ENCODE measurements at places on chromosomes 13 and 19.

DNA sequence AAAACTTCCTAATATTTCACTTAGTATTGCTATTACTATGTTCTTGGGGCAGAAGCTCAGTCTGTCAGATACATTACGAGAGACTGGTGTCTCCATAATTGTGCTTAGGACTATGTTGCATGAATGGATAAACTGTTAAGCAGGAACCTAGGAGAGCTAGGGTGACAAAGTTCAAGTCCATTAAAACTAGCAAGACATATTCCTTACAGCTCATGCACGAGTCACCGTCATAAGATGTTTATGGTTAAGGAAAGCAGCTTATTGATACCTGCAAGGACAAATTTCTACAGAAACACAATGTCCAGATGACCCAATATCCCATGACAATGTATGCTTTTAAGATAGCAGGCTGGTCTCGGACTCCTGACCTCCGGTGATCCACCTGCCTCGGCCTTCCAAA is 5.7 kb upstream of the ZNF813 start:
- DNase-seq: no peak

GRCh38 chr19:45789035-45789786 is 3.4 kb downstream of the DMWD start:
- no peak for DNase-seq

GRCh38 chr13:77000475-77000874 is 8.6 kb downstream of the CLN5 start:
- no peak for DNase-seq

DNA sequence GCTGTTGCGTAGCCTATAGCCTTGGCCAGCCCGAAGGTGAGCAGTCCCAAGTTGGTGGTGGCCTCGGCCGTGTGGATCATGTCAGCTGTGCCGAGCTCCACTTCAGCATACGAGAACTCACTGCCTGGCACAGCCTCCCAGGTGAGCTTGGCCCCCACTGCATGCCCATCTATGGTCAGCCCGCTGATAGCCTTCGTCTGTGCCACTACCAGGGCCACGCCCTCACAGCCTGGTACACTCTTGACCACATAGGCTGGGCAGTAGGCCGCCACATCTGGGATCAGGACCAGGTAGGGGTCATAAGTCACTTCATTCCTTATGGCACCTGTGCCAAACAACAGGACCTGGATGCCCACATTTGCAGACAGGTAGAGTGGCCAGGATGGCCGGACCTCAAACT is 7.4 kb downstream of the FCGBP start:
- no peak for DNase-seq

DNA sequence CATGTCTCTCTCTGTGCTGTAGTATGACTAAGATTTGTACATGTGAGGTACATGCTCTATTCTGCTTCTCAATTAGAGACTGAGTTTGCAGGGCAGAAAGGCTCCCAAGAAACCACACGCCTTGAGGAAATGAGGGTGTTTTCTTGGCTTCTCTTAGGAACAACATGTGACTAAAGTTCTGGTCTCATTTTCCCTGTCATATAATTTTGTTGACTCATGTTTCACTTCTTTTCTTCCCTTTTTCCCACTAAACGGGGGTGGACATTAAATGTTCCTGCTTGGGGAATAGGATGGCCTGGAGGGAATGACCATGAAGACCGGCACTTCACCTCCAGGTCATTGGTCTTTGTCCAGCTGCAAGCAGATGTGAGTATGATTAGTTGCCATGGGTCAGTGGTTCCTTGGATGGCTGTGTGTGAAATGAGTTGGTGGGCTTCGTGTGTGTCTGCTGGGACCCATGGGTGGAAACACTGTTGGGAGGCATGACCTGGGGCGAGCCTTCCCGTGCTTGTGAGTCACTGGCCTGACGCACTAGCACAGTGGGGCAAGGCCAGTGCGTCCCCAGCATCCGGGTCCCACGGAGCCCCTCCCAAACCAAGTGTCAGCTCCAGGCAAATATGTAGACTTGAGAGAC is 56.6 kb downstream of the COL4A1 start:
- DNase-seq: peak; percentile 55

DNA sequence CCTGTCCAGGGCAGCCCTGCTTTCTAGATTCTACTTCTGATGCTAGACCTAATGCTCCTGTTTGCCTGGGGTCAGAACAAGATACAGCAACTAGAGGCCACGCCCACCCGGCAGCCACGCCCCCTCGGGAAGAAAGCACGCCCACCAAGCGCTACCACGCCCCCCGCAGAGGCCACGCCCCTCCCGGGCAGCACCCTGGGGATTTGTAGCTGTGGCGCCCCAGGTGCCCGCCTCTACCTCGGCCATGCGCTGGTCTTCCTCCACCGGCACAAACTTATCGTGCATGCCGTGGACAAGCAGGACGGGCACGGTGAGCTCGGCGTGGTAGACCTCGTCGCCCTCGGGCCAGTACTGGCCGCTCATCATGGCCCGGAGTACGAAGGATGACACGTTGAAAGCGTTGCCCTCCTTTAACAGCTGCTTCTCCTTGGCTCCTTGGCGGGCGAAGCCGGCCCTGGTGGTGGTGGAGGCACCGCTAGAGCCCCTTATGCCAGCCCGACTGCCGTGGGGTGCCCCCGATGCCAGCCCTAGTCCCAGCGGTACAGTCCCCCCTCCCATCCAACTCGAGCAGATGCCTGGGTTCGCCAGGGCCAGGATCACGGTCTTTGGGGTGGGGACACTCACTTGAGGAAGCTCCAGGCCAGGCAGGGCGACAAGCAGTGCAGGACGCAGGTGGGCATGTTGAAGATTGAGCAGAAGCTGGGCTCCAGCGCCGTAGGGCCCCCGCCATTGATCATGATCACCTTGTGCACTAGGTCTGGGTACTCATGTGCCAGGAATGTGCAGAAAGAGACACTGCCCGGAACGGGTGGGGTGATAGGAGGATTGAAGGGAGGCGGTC is 9.0 kb downstream of the ABHD8 start:
- no peak for DNase-seq

GRCh38 chr19:54875506-54875905 is 1.5 kb downstream of the FCAR start:
- no peak for DNase-seq

GRCh38 chr13:46908501-46908900 is 11.6 kb upstream of the HTR2A start:
- no peak for DNase-seq

GRCh38 chr13:110722971-110723370 is 9.5 kb downstream of the ING1 start:
- no peak for DNase-seq

DNA sequence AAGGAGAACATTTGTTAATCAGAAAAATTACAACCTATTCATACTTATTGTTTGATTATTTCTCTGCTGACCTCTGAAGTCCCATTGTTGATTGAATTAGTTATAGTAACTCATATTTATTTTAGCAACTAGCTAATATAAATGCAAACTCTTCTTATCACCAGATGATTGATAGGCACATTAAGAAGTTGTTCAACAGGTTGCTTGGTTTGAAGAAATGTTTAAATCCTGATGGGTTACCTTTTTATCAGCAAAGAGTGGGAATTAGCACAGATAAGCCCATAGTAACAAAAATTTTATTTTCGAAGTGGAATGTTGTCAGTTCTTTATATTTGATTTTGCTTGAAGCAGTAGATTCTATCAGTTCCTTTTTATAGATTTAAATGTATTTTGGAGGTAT is 44.4 kb downstream of the KLF5 start:
- DNase-seq: no peak

DNA sequence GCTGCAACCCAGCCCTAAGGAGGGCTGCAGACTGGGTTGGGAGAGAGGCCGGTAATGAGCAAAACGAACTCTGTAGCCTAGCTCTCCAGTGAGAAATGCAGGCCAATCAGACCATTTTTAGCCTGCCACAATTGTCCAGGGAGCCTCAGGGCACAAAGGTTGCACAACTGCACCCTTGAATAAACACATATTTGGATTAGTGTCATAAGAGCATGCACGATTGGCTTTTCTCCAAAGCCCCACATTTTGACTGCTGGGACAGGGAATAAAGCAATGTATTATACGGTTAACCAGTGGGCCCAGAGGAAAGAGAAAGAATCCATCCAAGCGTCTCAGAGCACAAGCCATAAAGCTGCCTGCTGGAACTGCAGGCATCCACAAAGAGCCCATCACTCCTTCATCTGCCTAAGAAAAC is 729.4 kb upstream of the SGCG start:
- DNase-seq: no peak

GRCh38 chr19:15869109-15869555 is 28.7 kb downstream of the CYP4F2 start:
- DNase-seq: peak; percentile 45

GRCh38 chr13:49859560-49859959 is 67.1 kb upstream of the KPNA3 start:
- DNase-seq: peak; percentile 68

- no peak for DNase-seq
Observed at GRCh38 chr13:113109151-113110047, 3.8 kb downstream of the F7 start.

DNA sequence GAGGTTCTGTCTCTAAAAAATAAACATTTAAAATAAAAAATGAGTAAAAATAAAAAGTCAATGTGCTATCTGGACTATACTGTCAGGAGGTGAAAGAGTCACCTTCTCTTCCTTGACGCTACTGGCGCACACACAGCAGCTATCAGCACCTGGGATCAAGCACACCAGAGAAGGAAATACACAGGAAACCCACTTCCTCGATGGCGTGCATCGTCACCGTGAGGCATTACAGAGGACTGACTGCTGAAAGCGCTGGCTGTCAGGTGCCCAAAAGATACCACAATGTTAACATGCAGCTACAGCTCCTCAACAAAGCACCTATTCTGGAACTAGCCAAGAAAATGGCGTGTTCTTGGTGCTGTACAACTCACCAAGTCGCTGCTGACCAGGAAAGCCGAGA is 6.1 kb downstream of the SLC35E1 start:
- DNase-seq: no peak

DNA sequence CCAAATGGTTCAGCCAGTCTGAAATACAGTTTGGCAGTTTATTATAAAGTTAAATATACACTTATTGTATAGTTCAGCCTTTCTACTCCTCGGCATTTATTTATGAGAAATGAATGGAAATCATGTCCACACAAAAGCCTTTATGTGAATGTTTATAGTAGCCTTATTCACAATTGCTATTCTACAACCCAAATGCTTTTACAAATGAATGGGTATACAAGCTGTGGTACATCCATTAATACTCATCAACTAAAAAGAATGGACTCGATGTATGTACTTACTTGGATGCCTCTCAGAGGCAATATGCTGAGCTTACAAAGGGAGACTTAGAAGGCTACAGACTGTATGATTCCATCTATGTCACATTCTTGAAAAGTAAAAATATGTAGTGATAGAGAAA is 150.7 kb downstream of the NBEA start:
- no peak for DNase-seq

GRCh38 chr19:29662604-29663404 is 2.5 kb upstream of the PLEKHF1 start:
- DNase-seq: peak; percentile 95

GRCh38 chr19:10270180-10270615 is 722 bp upstream of the ICAM1 start:
- peak; percentile 36 for DNase-seq

DNA sequence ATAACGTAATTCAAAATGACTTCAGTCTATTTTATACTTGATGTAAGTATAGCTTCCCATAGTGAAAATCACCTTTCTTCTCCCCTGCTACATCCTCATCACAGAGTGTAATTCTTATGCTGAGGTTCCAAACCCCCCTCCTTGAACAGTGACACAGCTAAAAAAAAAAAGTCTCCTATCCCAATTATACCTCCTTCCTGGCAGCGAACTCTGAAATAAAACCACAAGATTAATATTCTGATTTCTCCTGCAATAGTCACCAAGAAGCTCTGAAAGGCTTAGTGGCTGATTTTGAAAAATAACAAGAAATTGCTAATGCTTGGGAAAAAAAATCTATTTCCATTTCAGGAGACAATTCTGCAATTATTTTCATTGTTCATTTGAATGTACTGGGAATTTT is 36.3 kb downstream of the EFNB2 start:
- DNase-seq: no peak

DNA sequence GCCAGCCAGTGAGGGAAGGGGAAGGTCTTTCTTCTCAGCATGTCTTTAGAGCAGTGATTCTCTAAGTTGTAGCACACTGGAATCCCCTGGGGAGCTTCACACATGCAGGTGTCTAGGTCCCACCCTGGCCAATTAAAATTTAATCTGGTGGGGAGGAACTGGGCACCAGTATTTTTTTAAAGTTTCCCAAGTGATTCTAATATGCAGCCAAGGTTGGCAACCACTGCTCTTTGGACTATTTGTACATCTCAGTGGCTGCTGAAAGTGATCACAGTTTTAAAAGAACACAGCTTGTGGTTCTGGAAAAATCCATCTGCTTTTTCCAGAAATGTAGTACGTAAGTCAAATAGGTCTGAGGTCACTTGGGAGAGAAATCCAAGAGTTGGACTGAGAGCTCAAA is 10.7 kb upstream of the KATNAL1 start:
- DNase-seq: no peak

GRCh38 chr13:78934336-78934735 is 275.4 kb upstream of the OBI1 start:
- no peak for DNase-seq

DNA sequence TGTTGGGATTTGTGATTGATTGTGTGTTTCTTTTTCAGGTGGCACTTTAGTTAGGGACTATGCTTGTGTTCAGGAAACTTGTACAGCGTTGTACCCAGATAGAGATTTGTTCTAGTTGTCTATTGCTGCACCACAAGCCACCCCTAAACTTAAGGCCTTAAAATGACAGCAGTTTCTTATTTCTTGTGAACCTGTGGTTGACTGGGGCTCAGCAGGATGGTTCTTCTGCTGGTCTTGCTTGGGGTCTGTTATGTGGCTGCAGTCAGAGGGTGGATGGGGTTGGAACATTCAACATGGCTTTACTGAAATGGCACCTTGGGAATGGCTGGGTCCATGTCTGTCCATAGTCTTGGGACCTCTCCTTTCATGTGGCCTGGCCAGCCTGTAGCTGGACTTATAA is 28.3 kb downstream of the SIPA1L3 start:
- no peak for DNase-seq

GRCh38 chr19:34432797-34433196 is 4.6 kb downstream of the UBA2 start:
- peak; percentile 35 for DNase-seq

GRCh38 chr13:96499656-96500055 is 409.7 kb downstream of the HS6ST3 start:
- DNase-seq: no peak

- no peak for DNase-seq
Observed at GRCh38 chr19:54475706-54476105, 2.6 kb upstream of the CDC42EP5 start.

- no peak for DNase-seq
Observed at GRCh38 chr19:40089462-40089861, 1.3 kb downstream of the ZNF780A start.

DNA sequence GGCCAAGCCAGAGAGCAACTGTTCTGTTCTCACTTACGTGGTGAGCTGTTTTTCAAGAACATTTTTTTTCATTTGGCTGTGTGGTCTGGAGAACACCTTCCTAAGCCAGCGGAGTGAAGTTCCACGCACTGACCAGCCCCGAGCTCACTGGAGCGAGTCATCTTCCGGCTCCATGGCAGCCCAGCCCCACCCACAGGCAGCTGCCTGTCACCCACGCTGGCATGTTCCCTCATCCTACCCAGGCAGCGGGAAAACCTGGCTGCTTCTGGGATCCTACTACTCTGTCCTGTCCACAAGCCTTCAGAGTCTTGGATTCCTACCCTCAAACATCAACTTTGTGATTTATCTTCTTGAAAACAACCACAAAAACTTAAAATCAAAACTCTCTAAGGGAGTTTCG is 76.2 kb downstream of the GGACT start:
- DNase-seq: no peak
